Activated effector memory CD4-positive, alpha-beta T cell treated with Interleukin-2 at 50 U/mL for 16 hours (primary cell): ENCODE measurements at places on chromosomes 6 and 20.

- no peak for DNase-seq
Measured at GRCh38 chr20:14955399-14955798, 618.0 kb upstream of the FLRT3 start.

DNA sequence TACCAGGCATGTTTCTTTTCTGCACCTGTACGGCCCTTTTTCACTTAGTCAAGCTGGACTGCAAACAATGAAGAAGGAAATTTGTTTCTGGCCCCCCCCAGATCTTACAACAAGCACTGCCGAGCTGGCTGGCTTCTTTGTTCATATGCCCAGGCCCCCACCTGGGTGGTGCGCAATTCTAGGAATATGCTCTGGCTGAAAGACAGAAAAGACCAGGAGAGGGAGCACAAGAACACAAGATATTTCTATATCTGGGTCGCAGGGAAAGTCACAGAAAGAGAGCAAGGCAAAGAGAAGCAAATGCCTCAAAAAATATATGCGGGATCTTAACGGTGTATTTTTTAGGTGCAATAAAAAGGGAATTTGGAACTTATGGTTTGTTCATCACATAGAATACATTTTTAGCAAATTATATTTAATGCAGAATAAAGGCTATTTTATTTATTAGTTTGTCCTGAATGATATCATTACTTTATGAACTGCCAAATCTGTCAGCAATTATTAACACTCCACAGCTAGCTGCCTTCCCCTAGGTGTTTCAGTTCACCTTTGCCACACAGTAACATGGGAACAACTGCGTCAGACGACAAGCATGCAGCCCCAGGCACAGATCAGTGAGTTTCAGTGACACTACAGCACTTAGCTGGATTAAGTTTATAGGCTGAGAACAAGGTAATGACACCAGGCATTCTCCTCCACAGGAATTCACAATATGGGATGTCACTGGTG is 76.5 kb downstream of the GJA10 start:
- no peak for DNase-seq

- DNase-seq: no peak
Measured at GRCh38 chr6:139490482-139490881, 116.0 kb upstream of the CITED2 start.

- no peak for DNase-seq
Measured at GRCh38 chr20:13141546-13141945, 79.5 kb upstream of the ISM1 start.

DNA sequence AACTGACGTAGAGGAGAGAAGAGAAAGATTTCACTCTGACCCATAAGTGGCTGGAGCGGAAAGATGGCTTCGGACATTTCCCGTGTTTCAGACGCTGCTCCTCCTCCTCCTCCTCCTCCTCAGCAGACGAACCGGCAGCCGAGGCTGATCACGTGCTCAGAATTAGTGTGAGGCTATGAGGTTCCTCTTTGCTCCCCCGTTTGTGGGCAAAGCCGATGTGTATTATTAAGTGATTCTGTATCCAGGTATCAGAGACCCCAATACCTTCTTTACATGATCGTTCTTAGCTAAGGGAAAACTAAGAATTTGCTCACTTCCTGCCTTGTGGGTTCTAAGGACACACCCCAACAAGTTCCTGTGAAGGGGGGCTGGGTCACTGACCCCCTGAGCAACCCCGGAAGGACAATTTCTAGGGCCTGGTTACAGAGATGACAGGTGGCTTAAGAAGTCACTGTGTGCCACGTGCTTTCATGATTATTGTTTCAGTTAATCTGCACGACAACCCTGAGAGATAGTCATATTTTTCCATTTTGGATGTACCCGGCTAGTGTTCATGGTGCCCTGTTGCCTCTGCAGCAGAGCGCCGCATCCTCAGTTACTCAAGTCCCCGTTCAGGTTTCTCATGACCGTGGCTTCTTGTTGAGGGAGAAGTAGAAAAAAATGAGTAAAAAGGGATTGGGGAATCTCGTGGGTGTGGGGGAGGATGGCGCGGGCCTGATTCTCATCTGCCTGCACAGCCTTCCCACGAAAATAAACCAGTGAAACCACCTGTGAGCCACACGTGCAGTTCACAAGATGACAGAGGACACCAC is 671.8 kb downstream of the QKI start:
- no peak for DNase-seq

DNA sequence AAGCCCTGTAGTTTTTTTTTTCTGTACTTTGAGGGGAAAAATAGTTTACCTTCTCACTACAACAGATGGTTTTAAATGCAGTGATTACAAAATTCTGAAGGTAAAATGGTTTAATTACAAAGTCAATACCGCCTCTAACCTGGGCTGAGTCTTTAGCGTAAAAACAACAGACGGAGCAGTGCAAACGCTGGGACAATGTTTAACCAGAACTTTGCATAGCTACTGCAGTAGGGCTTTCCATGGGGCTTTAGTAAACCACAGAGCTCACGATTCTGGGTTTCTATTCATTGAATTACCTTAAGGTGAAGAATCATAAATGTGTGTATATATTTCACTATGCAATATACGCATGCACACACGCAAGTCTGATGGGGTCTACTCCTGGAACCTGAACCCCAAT is 77.9 kb downstream of the RFX6 start:
- DNase-seq: no peak

DNA sequence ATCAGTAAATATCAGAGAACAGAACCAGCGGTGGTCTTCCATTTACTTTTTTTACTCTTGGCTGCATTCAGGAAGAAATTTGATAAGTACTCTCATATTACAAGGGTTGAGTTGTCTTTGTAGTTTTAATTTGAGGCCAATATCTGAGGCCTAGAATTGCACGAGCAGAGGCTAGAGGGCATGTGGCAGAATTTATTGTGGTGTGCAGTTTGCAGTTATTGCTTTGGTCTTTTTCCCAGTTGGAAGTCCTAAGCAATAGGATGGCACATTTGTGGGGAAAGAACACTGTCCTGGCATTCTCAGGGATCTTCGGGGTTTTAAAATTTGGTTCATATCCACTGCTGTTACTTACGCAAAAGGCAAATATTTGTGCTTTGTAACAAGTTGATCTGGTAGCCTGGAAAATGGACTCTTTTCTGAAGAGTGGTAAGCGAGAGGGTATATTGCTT is 66.0 kb downstream of the CTNNBL1 start:
- no peak for DNase-seq

DNA sequence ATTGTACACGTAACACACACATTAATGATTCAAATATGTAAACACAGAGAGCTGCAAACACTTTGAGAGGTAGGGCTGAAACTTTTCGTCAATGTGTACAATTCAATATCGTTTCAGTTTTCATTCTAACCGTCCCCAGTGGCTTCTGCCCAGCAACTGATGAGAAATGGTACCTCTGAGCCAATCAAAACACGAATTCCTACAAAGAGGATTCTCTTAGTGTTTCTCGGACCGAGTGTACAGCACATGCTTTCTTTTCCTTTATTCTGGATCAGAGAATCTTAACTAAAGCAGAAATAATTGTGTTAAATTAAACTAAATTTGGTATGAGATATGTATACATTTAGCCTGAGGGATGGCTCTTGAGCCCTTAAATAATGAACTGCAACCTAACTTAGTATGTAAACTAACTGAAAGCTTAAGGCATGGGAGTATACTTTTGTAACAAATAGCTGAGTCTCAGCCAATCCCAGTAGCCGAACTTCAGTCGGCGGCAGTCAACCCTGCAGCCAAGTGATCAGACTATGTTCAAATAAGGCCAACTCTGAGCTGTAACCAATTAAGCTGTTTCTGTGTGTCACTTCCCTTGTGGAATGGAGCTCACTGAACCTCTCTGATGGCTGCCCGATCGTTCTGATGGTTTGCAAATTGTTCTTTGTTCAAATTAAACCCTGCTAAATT is 16.1 kb downstream of the BTN2A1 start:
- DNase-seq: peak; percentile 74

DNA sequence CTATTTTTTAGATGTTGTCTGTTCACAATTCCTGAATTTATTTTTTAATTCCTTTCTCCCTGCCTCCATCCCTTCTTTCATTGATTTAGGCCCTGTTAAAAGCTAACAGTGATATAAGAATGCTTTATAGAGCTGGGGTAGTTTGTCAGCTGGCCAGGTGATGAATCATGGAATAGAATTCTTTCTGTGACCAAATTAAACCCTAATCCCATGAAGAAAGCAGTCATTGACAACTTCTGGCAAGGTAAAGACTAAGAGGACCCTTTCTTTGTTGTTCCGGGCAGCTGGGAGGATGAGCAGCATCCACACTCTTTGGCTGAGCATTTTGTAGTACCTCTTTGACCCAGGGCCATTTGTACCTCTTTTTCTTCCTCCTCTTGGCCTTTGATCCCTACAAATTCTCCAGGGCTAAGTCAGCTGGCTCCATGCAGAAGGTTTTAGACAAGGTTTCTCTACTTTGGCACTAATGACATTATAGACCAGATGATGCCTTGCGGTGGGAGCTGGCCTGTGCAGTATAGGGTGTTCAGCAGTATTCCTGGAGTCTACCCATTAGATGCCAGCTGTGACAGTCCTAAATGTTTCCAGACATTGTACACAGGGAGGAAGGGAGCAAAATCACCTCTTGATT is 102.9 kb downstream of the SLX4IP start:
- no peak for DNase-seq

DNA sequence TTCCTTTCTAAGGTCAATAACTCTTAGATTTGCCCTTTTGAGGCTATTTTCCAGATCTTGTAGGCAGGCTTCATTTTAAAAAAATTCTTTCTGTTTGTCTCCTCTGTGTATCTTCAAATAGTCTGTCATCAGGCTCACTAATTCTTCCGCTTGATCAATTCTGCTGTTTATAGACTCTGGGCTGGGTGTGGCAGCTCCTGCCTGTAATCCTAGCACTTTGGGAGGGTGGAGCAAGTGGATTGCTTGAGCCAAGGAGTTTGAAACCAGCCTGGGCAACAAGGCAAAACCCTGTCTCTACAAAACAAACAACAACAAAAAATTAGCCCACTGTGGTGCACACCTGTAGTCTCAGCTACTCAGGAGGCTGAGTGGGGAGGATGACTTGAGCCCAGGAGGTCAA is 40.0 kb upstream of the SCP2D1 start:
- DNase-seq: no peak

DNA sequence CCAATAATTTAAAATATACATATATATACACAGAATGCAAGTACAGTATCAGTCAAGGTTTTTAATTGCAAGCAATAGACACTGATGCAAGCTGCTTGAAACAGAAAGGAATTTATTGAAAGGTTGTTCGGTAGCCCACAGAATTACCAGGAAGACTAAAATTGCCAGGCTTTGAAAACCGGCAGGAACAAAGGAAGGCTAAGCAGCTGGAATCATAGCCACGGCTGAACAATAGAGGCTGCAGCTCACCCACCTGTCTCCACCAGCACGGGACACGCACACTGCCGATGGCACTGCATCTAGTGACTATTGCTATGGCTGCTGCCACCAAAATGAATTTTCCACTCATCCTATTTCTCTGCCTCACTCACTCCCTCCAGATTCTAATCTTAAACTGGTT is 22.0 kb upstream of the L3MBTL3 start:
- DNase-seq: no peak

DNA sequence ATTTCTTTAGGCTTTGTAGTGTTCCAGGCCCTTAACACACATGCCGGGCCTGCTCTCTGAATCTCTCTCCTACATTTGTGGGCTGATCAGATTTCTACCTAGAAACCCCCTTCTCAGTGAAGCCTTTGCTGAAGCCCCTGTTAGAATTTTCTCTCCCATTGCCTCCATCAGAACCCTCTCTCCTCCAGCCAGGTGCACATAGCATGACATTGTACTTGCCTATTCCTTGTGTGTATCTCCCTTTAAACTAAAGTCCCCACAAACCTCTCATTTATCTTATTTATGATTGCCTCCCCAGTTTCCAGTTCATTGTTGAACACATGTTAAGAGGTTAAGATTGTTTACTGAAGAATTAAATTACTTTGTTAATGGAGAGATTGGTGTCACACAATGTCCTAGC is 325.5 kb upstream of the CITED2 start:
- DNase-seq: no peak

GRCh38 chr6:16477367-16478149 is 239.2 kb downstream of the GMPR start:
- no peak for DNase-seq

DNA sequence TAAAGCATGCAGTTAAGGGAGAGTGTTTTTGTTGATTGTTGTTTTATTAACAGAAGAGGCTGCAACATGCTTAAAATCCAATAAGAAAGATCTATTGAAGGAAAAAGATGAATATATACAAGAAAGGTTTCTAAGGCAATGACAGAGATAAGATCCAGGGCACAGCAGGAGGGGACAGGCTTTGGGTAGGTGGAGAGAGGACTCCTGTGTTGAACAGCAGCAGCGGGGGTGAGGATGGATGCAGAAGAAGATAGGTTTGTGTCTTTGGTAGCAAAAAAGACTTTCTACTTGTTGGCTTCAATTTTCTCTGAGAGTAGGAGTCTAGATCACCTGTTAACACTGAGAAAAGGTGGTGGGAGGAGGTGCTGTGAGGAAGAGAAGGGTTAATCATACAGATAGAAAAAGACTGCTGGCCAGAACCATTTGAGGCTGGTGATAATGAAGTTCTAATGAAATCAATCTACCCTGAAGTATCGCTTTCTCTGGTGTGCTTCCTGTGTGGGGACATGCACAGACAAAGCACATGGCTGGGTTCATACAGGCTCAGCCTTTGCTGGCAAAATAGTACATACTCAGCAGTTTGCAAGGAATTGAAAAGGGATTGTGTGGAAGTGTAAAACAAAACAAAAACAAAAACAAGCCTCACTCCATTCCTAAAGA is 17.2 kb upstream of the DST start:
- no peak for DNase-seq

DNA sequence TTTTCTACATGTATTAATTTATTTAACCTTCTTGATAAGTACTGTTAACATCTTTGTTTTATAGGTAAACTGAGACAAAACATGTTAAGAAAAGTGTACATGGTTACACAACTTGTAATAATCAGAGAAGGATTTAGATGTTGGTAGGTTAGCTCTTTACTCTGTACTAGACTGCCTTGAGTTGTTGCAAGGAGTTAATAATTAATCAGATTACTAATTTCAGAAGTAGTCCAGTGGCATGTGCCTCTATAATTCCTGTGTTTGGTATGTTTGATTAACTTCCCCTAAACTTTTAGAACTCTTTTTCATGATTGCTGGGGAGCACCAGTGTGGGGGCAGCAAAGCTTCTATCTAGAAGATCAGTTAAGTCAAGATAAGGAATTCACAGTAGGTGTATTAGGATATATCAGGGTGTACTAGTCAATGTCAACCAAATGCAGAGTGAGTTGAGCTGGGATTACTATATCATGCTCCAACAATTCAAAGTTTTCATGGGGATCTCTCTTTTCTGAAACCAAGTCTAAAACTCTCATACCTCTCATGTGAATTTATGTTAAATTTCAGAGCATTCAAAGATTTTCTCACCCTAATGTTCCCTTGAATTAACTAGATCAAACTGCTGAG is 129.7 kb upstream of the AHI1 start:
- DNase-seq: no peak

- no peak for DNase-seq
Measured at GRCh38 chr6:107641071-107641470, 151.2 kb downstream of the SOBP start.

DNA sequence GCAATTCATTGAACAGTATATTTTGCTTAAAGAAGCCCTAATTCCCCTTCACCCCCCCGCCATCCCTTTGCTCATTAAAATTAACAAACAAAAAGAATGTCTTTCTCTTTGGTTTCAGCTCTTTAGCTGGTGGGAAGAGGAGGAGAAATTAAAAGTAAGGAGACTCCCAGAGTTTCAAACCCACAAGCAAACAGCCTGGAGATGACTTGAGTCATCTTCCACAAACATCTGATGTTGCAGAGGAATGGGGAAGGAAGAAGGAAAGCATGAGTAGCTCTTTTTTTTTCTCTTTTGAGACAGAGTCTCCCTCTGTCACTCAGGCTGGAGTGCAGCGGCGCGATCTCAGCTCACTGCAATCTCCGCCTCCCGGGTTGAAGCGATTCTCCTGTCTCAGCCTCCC is 189.6 kb downstream of the ADAT2 start:
- DNase-seq: no peak
